Fibroblast of skin of back (primary cell): ENCODE measurements at places on chromosomes 7 and 10.

GRCh38 chr10:65701168-65701776 lies 1224.6 kb upstream of the LRRTM3 start:
- no peak for DNase-seq

GRCh38 chr7:375321-375831 lies 85.4 kb downstream of the FOXL3 start:
- no peak for DNase-seq

DNA sequence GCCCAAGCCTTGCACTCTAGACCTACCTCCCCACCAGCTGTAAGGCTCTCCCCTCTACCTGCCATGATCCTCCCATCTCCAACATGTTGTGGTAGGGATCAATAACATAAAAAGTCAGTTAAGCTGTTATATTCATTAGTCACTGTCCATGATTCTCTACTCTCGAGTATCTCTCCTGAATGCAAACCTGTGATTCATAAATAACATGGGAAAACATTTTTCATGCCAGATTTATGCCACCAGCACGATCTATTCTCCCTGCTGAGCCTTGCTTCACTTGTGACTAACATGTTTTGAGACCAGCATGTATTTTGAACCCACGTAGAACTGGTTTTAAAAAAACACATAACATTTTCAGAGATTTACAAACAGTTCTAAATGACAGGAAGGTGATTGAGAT lies 30.3 kb downstream of the TMEM168 start:
- peak; percentile 18 for DNase-seq

DNA sequence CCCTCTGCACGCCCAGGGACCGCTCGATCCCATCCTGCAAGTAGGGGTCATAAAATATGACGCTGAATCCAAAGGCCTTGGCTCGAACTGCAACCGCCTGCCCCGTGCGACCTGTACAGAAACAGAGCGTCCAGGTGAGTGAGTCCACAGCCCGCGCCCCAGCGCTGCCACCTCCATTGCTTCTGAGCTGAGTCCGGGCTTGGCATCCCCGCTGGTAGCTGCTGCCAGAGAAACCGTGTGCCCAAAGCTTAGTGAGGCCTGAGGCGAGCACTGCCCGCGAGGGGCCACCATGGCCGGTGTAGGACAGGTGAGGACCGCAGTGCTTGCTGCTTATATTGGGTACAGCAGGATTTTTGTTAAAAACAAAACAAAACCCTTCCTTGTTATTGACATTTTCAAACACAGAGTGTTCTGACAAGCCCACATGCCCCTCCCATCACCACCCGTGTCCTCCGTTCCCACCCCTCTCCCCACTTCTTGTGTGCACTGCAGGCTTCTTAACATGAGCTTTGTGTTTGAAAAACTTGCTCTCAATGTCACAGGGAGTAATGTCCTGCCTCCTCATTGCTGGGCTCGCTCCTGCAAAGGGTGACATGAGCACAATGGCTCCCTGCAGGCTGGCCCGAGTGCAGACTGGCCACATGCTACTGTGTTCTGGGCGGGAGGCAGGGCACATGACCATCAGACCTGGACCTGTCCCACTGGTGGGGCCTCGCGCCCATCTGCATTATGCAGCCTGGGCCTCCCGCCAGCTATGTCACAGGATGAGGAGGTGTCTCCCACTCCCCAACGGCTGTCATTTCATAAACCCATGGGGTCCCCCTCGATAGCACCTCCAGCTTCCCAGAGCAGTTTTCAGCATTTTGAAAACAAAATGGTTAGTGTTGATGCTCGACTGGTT lies 52.9 kb downstream of the ZRANB1 start:
- DNase-seq: no peak

DNA sequence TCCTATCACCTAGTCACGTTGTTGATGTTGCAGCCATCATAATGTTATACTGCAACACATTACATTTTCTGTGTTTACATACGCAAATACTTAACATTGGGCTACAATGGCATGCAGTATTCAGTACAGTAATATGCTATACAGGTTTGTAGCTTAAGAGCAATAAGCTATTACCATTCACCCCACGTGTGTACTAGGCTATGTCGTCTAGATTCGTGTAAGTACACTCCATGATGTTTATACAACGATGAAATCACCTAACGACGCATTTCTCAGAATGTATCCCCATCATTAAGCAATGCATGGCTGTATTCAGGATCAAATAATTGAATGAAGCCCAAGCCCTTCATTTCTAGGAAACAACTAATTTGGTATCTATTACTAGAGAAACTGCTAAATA lies 43.4 kb upstream of the C1GALT1 start:
- DNase-seq: no peak

DNA sequence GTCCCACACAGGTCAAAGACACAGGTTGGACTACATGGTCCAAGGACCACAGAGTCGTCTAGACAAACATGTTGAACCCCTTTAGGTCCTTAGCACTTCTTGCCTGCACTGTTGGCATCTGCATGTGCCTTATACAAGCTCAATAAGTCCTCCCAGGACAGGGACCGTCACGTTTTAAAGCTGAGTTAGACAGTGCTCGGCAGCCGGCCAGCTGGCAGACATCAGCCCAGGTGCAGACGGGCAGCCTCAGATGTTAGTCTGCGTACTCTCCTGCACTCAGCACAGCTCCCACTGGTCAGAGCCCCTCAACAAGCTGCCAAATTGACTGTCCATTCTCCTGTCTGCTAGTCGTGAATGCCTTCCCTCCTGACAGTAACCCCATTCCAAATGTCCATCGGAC lies 34.9 kb downstream of the PARP12 start:
- DNase-seq: no peak

GRCh38 chr7:133135451-133135850 lies 53.6 kb upstream of the CHCHD3 start:
- peak; percentile 27 for DNase-seq

DNA sequence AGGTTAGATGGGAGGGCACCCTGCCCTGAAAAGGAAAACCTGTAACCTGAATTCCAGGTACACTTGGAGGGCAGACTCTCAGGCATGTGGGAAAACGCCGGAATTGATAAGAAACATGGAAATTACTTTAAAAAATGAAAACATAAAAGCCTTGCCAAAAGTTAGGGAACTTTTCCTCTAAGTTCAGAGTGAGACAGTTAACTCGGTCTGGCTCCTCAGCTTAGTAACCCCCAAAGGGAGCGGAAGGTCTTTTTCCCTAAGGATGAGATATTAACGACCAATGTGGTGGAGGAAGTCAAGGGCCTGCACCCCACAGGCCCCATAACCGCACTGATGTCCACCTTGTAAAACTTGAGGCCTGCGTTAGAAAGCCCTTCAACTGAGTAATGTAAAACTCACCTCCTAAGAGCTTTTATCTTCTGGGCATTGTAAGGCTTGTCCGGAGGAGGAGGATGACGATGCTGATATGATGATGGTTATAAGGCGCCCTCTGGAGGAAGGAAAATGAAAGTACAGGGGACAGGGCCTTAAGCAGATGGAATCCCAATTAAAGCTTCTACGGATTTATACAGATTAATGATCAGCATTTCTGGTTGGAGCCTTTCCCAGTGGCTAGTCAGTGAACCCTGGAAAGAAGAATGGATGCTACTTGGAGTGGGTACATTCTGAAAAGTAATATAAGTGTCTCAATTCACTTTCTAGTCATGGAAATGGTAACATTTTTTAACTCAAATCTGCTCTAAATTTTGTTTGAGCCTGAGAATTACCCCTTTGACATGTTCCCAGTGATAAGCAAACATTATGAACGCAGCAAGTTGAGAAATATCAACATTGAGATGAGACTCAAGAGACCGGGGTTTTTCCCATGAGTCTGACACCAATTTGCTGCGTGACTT lies 694 bp downstream of the COL1A2 start:
- DNase-seq: peak; percentile 87
